ENCODE measurements at places on chromosomes 11 and 22.
A peak's percentile ranks its signal among the peaks of the same experiment; 100 is the strongest.

- no peak for DNase-seq
Observed at GRCh38 chr22:29300467-29300806, 6.0 kb upstream of the GAS2L1 start.

DNA sequence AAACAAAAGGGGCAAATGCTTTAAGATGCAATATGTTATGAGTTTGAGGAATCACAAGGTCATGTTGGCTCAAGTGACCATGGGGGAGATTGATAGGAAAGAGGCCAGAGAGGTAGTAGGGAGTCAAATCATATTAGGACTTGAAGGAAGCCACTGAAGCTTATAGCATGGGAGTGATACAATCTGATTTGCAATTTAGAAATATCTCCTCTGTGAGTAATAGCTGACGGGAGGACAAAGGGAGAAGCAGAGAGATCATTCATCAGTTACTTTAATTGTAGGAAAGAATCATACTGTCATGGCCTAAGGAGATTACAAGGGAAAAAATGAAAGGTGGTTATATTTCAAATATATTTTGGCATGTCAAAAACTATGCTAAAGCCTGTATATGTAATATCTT lies 793.6 kb upstream of the RAG2 start:
- DNase-seq = no peak

DNA sequence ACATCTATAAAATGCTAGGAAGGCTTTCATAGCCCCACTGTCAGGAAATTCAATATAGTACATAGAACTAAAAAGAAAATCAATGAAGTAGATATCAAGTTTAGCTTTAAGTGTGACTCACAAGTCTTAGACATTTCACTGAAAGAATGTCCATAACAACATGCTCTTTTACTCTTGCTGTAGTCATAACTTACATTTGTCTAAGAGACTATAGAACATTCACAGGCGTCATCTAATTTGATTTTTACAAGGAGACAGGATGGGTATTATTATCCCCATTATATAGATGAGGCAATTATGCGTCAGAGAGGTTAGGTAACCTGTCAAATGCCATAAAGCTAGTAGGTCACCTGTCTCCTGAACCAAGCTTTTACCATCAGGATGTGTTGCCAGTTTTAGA lies 36.9 kb downstream of the BDNF start:
- no peak for DNase-seq

- DNase-seq = peak; percentile 50
Observed at GRCh38 chr11:74749127-74749964, 697 bp downstream of the RNF169 start.

DNA sequence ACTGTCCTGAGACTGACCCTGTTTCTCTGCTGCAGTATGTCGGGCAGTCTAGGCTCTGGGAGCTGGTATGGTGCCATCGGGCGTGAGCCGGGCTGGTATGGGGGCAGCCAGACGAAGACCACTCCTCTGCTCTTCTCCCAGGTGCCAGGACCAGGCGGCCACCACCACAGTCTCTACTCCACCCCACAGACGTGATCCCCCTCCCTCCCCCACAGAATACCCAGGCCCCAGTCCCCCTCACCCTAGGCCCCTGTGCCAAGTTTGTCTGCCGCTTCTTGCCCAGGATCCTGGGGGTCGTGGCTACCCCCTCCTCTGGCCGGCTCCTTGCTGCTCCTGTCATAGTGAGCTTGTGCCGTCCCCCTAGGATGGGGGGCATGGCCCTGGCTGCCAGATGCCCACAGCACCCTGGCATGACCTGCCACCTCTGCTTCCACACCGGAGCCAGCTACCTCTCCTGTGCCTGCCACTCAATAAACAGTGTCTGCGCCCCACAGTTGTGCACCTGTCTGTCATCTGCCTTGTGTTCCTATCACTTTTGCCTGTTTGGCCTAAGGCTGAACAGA lies 2.0 kb upstream of the KCNK4 start:
- no peak for DNase-seq

GRCh38 chr11:64409707-64410403 lies 50.9 kb downstream of the RPS6KA4 start:
- DNase-seq = no peak

DNA sequence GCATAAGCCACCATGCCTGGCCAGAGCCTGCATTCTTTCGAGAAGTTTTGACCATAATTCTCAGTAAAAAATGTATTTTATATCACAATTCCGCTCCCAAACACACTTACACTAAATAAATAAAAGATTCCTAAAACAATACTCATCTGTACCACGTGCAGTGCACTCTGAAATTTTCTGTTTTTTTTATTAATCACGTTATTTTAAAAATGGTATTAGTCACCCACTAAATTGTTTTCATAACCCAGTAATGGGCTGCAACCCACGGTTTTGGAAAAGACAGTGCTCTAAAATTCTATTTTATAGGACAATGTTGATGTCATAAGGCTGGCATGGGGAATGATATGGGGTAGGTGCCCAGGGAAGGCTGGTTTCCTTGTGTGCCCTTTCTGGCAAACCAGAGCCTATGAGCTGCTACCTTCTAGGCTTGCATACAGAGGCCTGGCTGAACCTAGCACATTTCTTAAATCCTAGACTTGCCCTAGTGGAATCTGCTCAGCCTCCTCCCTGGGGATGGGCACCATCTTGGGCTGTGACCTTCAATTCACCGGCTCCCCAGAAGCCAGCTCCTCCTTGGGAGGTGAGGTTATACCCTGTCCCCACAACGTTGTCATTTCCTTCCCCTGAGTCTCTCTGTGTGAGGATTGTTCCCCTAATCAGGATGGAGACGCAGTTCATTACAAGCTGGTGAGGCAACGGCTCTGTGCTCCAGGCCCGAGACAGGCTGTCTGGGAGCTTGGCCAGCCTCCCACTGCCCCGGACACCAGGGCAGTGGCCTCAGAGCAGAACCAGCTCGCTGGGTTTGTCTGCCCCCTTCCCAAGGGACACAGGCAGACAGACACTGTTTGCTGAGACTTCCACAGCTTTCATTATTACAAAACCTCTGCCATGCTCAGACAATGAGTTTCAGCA lies 116.5 kb upstream of the NAV2 start:
- no peak for DNase-seq

- no peak for DNase-seq
Observed at GRCh38 chr11:118216621-118217481, 8.0 kb downstream of the JAML start.

DNA sequence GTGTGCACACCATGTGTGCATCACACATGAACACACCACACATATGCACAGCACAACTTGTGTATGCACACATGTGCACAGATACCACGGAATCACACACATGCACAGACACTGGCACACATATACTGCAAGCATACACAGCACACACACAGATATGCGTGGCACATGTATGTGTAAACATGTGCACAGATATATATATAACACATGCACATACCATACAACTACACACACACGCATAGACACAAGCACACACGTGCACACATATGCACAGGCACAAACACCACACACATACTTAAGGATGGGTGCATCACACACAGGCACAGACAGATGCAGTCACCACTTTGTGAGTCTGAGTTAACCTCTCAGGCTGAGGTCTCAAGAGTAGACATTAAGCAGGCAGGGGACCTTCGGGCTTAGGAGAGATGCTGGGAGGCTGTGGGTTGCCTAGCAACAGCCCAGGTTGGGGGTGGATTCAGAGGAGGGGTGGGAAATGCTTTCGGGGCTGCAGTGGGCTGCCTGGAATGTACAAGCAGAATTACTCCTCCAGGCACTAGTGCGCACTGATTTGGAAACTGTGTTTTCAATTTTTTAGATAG lies 82.9 kb downstream of the MYO18B start:
- no peak for DNase-seq

DNA sequence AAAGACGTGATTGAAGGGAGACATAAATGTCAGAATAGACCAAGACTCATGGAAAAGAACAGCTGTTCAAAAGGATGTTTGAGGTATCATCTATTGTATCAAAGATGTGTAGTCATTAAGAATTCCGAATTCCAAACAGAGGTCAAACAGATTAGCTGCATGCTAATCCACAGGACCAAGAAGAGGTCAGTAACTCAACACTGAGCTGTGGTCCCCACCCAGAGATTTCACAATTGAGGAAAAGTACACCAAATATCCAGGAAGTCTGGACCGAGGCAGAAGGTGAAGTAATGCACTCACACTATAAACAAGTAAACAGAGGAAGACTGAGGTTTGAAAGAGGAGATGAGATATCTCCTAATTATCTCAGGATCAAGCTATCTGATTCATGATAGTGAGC lies 29.6 kb upstream of the OR5P2 start:
- DNase-seq = no peak

DNA sequence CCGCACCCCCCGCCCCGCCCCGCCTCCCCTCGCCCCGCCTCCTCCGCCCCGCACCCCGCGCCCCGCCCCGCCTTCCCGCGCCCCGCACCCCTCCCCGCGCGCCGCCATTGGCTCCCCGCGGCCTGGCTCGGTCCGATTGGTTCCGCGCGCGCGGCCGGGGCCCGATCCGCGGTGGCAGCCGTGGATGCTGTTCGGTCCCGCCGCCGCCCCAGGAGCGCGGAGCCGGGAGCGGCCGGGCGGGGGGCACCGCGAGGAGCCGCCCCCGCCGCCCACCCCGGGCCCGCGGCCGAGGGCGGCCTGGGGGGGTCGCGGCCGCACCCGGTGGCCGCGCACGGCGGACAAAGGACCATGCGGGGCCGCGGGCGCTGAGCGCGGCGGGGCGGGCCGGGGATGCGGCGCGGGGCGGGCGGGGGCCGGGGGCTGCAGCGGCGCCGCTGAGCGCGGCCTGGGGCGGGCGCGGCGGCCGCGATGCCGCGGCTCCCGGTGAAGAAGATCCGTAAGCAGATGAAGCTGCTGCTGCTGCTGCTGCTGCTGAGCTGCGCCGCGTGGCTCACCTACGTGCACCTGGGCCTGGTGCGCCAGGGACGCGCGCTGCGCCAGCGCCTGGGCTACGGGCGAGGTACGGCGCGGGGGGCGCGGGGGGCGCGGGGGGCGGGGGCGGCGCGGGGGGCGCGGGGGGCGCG lies at the start of gene B4GALNT4:
B4GALNT4 (plus strand) TSS at position 164 of the 683 bp plus-strand sequence; CDS start at position 469, 305 bp downstream.
- DNase-seq = peak; percentile 19

GRCh38 chr11:84922836-84923235 lies 704.3 kb downstream of the DLG2 start:
- no peak for DNase-seq

DNA sequence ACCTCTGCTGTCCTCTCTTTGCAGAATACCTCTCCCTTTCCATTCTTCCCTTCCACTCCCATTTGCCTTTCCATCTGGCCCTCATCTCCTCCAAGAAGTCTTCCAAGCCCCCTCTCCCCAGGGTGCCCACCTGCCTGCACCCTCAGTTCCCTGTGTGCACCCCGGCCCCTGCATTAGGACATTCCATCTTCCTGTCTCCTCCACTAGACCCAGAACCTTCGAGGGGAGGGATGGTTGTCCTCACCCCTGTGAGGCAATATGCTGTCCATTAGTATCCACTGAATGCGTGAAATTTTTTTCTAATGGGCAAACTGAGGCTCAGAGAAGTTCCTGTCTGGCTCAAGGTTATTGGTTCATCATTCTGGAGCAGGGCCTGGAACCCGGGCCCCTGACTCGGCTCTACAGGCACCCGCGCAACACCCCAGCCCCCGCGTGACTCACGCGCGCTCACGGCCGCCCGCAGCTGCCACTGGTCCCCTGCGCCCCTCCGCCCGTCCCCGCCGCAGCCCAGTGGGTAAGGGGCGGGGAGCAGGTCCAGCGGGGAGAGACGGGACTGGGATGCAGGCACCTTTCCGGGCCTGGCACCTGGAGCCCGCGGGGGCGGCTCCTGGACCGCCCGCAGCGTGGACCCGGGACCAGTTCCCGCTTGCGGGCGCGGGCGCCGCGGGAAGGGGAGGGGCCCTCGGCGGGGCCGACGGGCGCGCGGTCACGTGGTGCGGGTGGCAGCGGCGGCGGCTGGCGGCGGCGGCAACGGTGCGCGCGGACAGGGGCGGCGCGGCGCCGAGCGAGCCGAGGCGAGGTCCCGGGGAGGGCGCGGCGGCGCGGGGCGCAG lies 7.0 kb downstream of the SEPTIN3 start:
- no peak for DNase-seq

DNA sequence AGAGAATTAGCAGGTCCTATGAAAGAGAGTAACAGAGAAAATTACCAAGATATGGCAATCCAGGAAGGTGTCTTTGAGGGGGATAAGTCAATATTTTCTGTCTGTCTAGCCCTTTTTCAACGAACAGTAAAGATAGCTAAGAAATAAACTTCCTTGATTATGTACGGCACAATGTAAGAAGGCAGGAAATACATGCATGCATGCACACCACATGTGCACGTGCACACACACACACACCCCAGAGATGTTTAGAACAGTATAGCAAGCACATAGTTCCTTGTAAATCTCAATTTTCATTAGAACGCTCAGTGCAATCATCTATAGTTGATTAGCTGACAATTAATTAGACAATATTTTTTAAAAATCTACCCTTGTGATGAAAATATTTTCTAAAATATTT lies 74.7 kb downstream of the MPPED2 start:
- DNase-seq = no peak

GRCh38 chr11:93159721-93160120 lies 38.1 kb downstream of the SLC36A4 start:
- no peak for DNase-seq

DNA sequence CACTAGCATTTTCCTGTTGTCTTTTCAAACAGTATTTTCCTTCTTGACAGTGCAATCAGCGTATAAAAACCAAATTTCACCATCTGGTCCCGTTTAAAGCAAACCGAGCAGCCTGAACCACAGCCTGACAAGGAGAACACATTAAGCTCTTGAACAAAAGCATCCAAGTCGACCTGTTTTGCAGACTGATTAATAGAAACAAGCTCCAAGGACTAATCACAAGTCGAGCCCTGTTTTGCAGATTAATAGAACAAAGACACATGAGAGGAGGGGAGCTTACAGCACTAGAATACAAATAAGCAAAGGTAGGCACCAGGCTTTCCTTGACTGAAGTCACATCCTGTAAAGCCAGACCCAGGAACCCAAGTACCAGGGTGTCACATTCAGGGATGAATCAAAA lies 104.8 kb downstream of the MPPED2 start:
- DNase-seq = no peak

DNA sequence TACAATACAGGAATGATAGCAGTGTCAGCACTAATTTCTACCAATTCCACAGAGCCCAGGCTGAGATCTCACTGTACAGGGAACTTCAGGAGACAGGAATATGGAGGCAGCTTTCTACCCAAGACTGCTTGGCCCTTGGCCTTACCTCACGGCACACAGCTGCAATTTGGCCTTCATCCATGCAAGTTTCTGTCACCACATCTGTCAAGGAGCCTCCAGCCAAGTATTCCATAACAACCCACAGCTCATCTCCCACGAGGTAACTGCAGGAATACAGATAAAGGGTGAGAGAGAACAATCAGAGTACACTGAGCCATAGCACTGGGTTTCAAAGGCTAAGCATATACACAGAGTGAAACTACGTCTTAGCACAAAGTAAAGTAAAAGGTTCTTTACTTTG lies 39.0 kb upstream of the GDPD4 start:
- DNase-seq = no peak

Measured in ACHN (cell line).